Stimulated activated CD4-positive, alpha-beta T cell treated with anti-CD3 and anti-CD28 coated beads, Interleukin-4, amount 100 ng/mL, for 4 hours (primary cell): ENCODE measurements at places on chromosomes 5 and 9.

GRCh38 chr5:150780187-150780692, 1.7 kb downstream of the SMIM3 start:
- DNase-seq, result no peak

GRCh38 chr9:37953775-37954437, 50.0 kb upstream of the SLC25A51 start:
- peak; percentile 4 for DNase-seq

DNA sequence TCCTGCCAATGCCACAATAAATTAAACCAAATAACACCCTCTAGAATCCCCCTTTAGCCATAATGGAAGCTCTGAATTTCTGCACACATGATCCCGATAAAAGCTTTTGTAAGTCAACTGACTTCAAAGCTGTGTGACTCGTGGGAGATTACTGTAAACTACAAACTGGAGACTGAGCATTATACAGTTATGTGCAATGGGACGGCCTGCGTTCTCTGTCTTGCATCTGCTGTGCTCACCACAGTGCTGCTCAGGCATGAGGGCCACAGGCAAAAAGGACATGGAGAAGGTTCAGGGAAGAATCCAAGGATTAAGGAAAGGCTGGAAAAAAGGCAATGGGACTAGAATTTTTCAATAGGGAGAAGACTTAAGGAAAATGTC, 184.2 kb downstream of the FANCC start:
- DNase-seq, result no peak

- no peak for DNase-seq
Observed at GRCh38 chr9:34493972-34494535, 28.7 kb downstream of the ENHO start.

- DNase-seq, result no peak
Observed at GRCh38 chr9:116081435-116082115, 72.0 kb upstream of the PAPPA start.

- DNase-seq, result no peak
Observed at GRCh38 chr9:27340961-27341511, 44.1 kb upstream of the EQTN start.

DNA sequence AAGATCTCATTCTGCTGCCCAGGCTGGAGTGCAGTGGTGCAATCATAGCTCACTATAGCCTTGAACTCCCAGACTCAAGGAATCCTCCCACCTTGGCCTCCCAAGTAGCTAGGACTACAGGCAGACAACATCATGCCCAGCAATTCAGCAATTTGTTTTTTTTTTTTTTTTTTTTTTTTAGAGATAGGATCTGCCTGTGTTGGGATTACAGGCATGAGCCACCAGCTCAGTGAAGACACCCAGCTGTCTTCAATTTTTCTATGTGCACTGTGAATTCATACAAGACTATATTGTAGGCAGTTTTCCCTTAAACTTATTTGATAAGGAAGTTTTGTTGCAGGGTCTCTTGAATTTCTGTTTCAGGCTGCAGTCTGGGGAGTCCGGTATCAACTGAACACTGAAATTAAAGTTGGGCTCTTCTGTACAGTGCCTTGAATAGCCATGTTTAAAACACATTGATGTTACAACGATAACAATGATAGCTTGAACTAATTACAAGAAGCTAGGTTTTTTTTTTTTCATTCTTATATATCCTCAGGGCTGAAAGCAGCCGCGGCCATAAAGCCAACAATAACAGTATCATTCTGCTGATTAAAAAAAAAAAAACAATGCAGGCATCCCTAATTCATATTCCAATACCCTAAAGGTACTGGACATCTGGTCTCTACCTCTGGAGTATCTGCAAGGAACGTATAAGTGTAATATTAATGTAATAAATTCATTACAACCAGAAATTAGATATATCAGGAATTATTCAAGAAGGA, 63.5 kb downstream of the MPDZ start:
- DNase-seq, result no peak

GRCh38 chr9:129886226-129887174, 51.2 kb downstream of the USP20 start:
- DNase-seq, result peak; percentile 54

DNA sequence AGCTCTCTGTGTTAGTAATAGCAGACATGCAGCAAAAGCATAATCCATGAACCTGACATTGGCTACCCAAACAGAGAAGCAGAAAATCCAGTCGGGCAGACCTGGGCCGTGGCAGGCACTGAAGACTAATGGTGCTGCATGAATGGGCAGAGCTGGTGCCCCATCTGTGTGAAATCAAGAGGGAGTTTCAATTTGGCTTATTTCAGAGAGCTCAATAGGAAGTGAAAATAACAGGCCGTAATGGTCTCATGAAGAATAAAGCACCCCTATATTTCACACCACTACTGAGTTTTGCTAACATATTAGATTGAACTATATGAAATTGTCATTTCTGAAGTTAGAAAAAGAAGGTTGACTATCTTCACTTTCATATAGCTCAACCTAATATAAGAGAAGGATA, 149.7 kb downstream of the ENC1 start:
- no peak for DNase-seq

DNA sequence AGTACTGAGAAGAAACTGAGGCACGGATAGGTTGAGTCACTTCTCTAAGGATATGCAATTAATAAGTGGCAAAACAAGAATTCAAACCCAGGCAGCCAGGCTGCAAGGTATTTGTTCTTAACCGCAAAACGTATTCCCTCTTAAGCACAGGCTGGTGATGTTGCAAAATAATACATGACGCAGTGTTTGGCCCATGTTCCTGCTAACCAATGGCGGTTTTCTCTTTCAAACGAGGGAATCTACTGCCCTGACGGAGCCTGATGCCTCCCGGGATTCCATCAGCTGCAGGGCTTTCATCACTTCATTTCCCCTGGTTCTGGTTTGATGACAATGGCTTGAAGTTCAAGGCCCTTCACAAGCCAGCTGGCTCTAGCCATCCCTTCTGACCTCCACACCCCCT, 154.8 kb downstream of the SLIT3 start:
- DNase-seq, result no peak

GRCh38 chr5:140261403-140262171, 41.3 kb downstream of the PFDN1 start:
- DNase-seq, result no peak

GRCh38 chr5:53071298-53071697, 38.3 kb downstream of the MOCS2 start:
- DNase-seq, result no peak

GRCh38 chr9:94717761-94718160, 8.7 kb upstream of the AOPEP start:
- no peak for DNase-seq

DNA sequence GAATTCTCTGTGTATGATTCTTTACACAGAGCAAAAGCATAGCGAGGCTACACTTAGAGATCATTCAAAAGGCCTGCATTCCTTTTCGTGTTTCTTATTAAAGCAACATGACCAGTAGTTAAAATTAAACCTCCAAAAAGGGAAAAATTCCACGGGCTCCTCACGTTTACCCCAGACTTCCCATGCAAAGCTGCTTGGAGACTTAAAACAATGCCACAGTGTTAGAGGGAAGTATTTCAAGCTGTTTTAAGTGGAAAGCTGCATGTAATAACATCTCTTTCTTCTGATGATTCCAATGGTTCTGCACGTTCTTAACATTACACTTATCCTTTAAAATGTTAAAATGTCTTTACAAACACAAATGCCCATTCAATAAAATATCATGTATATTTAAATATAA, 405.2 kb downstream of the SEMA5A start:
- DNase-seq, result no peak

DNA sequence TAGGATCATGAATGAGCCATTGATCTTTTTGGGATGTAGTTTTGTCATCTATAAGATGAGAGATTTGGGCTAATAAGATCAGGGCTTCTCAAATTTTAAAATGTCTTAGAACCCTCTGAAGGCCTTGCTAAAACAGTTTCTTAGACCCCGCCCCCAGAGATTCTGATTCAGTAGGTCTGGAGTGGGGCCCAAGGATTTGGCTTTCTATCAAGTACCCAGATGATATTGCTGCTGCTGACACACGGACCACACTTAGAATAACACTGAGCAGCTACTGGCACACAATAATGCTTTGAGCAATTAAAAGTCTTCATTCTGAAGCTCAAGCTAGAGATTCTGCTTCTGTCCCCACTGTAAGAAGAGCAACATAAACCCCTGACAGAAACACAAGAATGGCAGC, 216.7 kb downstream of the SMARCA2 start:
- no peak for DNase-seq

- DNase-seq, result no peak
Observed at GRCh38 chr5:172846249-172846648, 12.2 kb downstream of the ERGIC1 start.

DNA sequence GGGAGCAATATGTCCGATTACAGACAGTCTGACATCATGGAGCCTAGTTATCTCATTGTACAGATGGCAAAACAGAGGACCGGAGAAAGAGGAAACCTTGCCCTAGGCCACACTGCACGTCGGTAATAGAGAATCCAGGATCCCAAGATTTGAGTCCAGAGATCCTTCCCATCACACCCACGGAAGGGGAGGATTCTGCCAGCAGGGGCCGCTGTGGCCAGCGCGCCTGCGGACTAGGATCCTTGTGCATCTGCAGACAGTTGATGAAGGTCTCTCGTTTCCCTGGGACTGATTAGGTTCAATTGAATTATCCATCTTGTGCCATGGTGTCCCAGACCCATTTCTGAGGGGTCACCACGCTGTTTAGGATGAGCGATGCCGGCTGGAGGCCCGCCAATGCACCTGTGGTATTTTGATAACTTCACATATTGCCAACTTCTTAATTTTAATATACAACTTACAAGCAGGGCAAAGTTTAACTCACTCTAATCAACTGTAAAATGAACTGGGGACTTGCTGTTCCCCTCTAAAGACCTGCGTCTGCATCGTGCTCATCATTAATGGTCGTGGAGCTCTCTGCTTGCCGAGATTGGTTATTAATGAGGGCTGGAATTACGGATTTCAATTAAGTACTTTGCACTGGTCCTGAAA, 592.7 kb upstream of the BRINP1 start:
- no peak for DNase-seq

GRCh38 chr5:65762234-65762633, 40.2 kb downstream of the NLN start:
- DNase-seq, result no peak

GRCh38 chr5:81756016-81756415, 5.1 kb upstream of the SSBP2 start:
- DNase-seq, result no peak

DNA sequence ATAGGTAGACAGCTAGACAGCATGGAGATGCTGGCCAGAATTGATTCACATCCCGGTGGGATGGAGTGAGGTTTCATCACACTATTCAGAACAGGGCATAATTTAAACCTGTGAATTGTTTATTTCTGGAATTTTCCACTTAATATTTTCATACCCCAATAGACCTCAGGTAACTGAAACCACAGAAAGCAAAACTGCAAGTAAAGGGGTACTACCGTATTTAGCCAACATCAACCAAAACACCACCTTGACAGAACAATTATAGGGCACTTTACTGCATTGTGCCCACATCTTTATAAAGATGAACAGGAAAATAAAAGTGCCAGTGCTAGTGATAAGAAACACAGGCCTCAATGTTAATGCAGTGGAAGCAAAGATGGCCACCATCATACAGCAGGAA, 7.5 kb downstream of the SERINC5 start:
- no peak for DNase-seq

DNA sequence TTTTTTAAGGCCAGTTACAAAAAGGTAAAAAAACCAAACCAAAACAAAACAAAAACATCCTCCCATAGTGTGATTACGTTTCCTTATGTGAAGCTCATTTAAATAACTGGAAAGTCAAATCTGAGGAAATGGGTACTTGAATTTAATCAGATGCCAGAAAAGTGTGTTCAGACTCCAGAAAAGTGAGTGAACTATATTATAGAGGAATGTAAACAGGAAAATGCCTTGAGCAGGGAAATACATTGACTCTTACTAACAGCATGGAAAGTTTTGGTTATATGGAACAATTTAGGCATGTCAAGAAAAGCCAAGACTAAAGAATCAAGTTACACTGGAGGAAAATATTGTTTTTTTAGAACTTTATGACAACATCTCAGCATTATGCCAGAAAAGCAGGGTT, 37.8 kb upstream of the RNF20 start:
- DNase-seq, result no peak

- peak; percentile 7 for DNase-seq
Observed at GRCh38 chr9:18442629-18443491, 31.1 kb upstream of the ADAMTSL1 start.

- no peak for DNase-seq
Observed at GRCh38 chr5:135139381-135140134, 105.5 kb upstream of the PITX1 start.

- DNase-seq, result no peak
Observed at GRCh38 chr5:128762661-128763306, 202.5 kb upstream of the SLC27A6 start.

DNA sequence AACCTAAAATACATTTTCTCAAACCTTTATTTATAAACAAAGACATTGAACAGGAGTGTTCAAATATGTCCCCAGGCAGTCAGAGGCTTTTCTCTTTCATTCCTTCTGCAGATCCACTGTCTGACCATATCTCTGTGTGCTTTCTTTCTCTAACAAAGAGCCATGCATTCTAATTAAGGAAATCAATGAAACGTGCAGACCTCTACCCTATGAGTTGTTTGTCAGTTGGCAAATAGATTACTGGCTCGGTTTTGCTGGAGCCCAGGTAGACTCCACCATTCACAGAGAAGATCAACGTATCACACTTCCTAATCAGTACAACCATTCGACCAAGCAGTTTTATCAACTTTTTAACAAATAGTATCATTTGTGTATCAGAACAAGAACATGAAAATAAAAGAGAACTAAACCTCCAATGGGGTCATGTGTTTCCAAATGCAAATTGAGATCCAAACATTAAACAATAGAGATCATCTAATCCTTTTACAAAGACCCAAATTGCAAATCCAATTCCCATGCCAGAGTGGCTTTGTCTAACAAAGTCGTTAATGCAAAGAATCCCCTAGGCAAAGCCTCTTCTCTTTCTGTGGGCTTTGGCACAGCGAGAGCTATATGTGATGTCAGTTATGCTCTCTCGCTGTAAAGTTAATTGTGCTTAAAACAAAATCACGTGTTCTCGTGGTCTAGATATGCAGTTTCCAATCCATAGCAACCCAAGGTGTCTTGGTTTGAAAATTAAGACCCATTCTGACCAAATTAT, 16.8 kb downstream of the KLF4 start:
- no peak for DNase-seq

- DNase-seq, result no peak
Observed at GRCh38 chr5:132012371-132013005, 1.0 kb upstream of the ACSL6 start.

GRCh38 chr9:94144394-94144793, 60.1 kb downstream of the PTPDC1 start:
- no peak for DNase-seq
